ENCODE measurements at places on chromosomes 16 and 17.

- no peak for DNase-seq
Observed at GRCh38 chr17:44204441-44204882, 4.8 kb upstream of the ATXN7L3 start.

DNA sequence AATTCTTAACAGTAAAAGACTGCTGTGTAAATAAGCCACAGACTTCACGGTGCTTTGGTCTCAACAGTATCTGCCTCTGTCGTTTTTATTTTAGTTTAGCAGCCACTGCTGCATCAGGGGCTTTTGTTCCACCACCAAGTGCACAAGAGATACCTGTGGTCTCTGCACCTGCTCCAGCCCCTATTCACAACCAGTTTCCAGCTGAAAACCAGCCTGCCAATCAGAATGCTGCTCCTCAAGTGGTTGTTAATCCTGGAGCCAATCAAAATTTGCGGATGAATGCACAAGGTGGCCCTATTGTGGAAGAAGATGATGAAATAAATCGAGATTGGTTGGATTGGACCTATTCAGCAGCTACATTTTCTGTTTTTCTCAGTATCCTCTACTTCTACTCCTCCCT lies 7.9 kb downstream of the HERPUD1 start:
- no peak for DNase-seq

- no peak for DNase-seq
Observed at GRCh38 chr17:17382065-17382459, 78.9 kb downstream of the NT5M start.

- DNase-seq: no peak
Observed at GRCh38 chr17:3759597-3760216, 36.0 kb downstream of the HASPIN start.

DNA sequence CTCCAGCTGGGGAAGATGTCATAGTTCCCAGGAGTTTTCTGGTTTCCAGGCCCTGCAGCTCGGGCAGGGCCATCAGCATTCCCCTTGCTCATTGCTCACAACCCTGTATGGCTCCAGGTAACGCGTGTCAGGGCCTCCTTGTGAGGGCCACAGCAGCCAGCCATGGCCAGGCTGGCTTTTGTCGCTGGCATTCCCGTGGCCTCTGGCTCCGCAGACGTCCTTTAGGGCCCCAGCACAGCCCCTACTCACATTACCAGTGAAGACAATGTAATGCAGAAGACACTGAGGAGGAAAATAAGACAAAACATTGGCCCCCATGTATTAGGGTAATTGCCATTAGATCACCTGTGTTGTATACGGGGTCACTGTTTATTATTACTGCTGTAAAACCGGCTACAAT lies 1799.0 kb downstream of the TP53TG3F start:
- DNase-seq: no peak

Measured in right forelimb (tissue), 1 donor.